ENCODE measurements at places on chromosomes 2 and 18.

GRCh38 chr2:99028558-99028957 is 92.5 kb upstream of the CRACDL start:
- no peak for DNase-seq

DNA sequence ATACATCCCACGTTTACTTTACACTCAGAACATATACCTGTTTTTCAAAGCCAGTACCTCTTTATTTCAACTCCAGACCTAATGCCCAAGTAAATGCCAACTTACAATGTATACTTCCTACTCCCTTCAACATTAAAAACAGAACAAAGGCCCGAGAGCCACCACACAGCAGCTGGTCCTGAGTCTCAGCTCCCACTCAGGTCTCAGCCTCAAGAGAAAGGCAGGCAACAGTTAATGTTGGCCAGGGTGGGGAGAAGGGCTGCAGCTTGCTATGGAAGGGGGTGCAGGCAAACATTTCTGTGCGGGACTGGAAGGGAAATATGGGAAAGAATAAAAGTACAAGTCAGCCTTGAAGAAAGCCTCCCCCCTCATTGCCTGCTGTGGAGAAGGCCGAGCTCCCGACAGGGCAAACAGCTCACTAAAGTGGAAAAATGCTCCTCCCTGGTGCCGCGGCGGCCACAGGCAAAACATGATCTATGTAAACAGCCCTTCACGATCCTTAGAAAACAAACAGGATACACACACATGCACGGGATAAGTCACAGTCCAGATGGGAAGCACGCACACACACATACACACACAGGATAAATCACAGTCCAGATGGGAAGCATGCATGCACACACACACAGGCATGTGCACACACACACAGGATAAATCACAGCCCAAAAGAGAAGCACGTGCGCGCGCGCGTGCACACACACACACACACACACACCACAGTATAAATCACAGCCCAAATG is 67.4 kb downstream of the ADNP2 start:
- no peak for DNase-seq

DNA sequence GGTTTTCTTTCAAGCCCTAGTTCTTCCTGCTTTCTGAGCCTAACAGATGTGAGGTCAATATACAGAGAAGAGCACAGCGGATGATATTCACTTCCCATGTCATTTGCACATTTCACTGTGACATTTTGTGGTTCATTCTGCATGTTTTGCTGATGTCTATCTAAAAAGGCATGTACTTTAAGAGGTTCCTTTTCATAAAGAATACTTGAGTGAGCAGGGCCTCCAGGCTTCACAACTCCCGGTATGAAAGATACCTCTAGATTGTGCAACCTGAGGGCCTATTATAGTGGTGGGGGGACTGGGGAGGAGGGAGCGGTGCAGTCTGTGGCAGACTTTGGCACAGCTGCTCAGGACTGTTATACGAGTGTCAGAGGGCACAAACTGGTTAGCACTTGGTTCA is 54.6 kb downstream of the CPO start:
- DNase-seq, result no peak

DNA sequence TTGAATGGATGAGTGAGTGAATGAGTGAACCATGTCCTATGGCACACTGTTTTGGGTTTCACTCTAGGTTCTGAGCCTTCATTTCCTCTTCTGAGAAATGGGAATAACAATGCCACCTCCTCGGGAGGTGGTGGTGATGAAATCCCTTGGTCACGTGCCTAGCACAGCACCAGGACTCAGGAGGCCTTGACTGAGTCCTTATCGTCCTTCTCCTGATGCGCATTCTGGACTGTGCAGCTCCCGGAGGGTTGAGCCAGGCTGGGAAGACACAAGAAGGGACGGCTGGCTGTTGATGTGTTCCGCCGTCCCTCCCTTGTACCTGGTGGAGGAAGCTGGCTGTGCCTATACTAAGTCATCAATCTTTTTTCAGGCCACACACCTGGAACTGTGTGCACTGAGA is 437.3 kb downstream of the ZNF521 start:
- no peak for DNase-seq

Measured in left ventricle myocardium inferior (tissue), 1 donor.